ENCODE measurements at places on chromosomes 6 and 20.

- no peak for DNase-seq
Observed at GRCh38 chr6:157070403-157071107, 252.8 kb downstream of the TMEM242 start.

DNA sequence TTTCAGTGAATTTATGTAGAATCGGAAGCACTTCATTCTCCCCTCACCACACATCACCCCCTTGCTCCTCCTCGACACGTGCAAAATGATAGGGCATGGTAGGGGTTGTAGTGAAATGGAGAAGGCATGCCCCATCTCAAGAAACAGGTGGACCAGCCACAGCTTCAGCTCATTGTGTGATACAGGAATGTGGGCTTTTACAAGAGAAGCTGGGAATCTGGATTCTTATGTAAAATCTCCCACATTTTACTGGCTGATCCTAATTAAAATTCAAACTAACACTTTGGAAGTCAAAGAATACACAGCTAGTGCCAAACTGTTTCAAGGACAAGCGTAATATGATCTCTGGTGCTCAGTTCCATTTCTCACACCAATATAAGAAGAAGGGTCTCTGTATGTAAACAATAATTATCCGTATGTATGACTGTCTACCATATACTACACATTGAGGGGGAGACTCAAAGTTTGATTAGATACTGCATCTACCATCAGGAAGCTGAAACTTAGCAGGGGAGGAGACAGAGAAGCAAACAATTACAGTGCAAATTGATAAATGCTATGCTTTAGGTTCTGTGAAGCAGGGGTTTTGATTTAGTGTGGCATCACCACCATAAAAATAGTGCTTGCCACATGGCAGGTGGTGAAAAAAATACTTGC lies 24.3 kb upstream of the KIAA0408 start:
- no peak for DNase-seq

DNA sequence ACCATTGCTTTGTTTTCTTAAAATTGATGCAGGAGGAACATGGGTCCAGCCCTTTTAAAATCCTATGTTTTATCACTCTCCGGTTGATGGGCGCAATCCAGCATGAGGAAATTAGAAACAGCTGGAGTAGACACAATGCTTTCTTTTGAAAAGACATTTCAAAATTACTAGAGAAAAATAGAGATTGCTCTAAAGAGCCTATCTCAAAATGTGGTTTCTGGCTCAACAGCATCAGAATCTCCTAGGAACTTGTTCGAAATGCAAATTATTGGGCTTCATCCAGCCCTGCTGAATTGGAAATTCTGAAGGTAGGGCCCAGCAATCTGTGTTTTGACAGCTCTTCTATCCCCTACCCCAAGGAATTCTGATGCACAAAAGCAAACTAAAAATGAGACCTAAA lies 190.8 kb upstream of the BMP2 start:
- DNase-seq: no peak

- no peak for DNase-seq
Observed at GRCh38 chr6:15754706-15755079, 91.9 kb upstream of the DTNBP1 start.

- no peak for DNase-seq
Observed at GRCh38 chr20:49476016-49476355, 6.5 kb downstream of the KCNB1 start.

DNA sequence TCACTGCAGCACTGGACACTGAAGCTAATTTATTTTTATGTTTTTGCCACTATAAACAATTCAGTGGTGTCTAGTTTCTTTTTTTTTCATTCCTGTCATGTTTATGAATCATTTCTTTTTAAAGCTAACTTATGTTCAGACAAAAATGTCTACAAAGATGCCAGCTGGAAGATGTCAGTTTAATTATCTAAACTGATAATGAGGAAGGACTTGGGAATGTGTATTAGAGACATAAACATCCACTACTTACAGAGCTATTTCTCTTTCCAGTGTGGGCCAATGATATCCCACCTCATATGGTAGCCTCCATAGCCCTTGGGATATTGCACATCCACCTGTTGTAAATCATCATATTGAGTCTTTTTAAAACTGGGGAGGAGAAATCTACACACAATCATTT lies 132.1 kb upstream of the FAM184A start:
- no peak for DNase-seq

DNA sequence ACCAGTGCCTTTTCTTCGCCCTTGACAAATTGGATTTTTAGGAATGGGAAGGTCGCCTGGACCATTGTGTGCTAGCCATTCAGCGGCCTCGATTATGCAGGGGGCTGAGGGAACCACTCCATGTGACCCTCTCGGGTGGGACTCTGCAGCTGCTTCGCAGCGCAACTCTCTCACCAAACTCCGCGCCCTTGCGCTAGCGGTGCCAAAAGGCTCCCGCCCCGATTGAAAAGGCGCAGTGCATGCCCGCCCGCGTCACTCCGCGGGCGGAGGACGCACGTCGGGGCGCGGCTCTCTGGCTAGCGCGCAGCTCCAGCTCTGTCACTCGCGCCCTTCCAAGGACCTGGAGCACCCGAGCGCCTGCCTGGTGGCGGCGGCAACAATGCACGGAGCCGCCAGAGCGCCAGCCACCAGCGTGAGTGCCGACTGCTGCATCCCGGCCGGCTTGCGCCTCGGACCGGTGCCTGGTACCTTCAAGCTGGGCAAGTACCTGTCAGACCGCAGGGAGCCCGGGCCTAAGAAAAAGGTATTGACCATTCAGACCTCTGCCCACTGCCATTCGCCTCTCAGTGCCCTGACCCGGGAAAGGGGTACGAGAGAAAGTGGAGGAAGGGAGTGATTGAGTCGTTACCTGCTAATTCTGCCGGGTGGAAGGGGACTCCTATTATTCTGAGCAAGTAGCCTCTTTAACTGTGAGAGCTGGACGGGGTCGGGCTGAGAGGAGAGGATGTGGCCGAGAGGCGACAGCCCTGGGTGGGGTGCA lies at the start of gene PRDM13:
Gene PRDM13, plus strand, starts transcription at position 178 of the 760 bp plus-strand sequence. Its CDS starts 202 bp downstream, at position 380.
- DNase-seq: no peak

DNA sequence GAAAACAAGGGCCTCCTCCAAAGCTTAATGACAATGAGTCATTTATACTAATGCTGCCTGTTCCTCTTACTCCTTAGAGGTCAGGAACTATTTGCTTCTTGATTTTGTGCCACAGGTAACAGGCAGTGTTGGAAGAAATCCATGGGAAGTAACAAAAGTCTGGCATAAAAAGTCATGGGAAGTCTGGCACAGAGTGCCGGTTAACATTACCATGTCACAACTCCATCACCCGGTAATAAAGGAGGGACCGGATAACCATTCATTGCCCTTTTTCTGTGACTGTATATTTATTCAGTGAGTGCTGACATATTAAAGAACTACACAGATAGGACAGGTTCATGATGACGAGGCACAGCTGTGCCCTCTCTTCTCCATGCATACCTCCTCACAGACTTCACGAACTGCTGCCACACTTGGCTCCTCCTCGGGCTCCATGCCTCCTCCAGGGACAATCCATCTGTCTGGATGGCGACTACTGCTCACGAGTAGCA lies 50.9 kb downstream of the NUDT3 start:
- DNase-seq: no peak

DNA sequence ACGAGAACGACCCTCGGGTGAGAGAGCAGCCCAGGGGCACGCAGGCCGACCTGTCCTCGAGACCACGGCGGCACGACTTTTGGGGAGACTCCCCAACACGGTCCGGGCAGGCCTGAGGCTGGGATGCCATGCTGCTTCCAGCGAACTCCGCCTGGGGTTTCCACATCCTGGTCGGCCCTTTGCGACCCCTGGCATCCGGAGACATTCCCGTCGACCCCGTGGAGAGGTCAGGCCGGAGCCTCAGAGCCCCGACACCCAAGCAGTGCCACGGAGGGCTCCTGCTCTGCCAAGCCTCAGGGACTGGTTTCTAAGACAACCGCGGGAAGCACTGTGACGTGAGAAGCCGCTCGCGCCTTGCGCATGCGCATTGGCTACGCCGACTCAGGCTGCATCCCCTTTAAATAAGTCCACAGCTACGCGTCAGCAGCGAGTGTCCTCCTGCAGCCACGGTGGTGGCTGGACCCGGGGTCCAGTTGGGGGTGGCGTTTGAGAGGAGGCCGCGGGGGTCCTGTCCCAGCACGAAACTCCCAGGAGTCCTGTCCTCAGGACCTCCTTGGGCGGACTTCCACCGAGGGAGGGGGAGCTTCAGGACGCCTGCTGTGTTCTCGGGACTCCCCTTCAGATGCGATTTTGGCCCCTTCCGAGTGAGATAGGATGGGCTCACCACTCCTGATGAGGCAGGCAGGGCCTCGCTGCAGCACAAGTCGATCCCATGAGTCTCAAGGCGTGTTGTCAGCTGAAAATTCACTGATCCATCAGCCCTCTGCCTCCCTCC lies 1089.3 kb upstream of the DEFB115 start:
- DNase-seq: no peak

GRCh38 chr20:62980970-62981369 lies 25.8 kb downstream of the BHLHE23 start:
- DNase-seq: no peak

GRCh38 chr6:1436334-1437306 lies 47.2 kb downstream of the FOXF2 start:
- DNase-seq: peak; percentile 64

DNA sequence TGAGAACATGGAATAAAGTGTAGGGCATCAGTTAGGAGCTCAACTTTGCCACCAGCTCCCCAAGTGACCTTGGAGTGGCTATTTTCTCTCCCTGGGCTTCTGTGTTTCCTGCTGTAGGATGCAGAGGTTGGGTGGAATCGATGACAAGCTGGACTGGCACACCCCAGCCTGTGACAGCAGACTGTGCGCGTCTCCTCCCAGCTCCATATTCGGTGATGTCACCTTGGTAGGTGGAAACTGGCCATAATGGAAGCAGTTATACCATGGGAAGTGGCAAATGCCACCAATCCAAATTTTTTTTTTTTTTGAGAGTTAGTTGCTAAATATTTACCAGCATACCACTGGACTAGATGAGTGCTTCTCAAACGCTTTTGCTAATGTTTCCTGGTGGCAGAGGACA lies 85.2 kb downstream of the BANF2 start:
- DNase-seq: no peak

DNA sequence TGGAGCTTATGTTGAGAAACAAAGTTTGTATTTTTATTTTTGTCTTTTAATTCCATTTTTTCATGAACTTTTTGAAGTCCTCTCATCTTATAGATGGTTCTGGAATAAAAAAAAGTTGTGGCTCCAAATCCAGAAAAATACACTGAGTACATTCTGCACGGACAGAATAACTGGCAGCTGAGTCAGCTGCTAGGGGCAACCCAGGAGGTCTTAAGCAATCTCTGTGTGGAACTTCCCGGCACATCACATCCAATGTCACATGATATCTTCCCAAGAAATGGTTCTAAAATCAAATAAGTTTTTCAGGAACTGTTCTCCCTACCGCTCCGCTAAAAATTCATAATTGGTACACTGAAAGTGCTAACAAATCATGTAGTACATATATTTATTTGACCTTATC lies 29.8 kb downstream of the SLC13A3 start:
- no peak for DNase-seq

DNA sequence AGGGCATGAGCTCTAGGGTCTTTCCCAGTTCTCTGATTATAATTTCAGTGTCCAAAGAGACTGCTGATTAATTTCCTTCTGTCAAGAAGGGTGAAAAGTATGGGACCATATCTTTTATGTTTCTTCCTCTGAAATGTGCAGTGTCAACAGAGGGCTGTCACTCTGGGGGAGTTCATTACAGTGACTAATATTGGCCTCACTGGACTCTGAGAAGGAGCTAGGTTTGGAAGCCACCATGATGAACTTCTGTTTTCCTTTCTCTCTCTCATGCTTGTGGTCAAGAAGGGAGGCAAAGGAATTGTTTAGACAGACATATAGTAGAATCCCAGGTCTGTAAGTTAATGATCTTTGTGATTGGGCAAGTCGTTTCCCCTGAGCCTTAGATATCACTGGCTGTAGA lies 41.8 kb upstream of the BMP6 start:
- DNase-seq: no peak

DNA sequence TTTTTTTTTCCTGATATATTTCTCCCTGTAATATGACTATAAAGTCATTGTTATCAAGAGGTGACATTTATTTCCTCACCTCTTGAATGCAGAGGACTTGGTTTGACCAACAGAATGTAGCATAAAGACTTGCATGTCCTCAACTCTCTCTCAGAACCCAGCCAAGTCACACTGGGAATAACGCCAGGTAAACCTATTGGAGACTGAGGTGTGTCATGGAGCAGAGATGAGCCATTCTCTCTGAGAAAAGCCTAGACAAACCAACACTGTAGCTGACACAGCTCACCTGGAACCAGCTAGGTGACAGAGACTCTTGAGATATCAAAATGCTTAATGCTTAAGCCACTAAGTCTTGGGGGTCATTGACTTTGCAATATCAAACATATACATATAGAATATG lies 533.6 kb downstream of the HAO1 start:
- DNase-seq: no peak

GRCh38 chr20:31722257-31723068 lies at the start of gene BCL2L1:
BCL2L1 (minus strand) TSS chr20:31722868; CDS start chr20:31722218, 650 bp downstream.
- DNase-seq: no peak

DNA sequence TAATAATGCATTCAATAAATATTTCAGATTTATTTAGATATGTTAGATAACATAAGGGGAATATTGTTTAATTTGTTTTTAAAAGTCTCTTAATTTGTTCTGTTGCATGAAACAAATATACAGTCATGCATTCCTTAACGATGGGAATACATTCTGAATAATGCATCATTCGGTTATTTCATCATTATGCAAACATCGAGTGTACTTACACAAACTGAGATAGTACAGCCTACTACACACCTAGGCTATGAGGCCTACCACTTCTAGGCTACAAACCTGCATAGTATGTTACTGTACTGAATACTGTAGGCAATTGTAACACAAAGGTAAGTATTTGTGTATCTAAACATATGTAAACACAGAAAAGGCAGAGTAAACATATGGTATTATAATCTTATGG lies 118.7 kb downstream of the EPHA7 start:
- no peak for DNase-seq

- no peak for DNase-seq
Observed at GRCh38 chr20:37971561-37972127, 61.6 kb downstream of the TTI1 start.

DNA sequence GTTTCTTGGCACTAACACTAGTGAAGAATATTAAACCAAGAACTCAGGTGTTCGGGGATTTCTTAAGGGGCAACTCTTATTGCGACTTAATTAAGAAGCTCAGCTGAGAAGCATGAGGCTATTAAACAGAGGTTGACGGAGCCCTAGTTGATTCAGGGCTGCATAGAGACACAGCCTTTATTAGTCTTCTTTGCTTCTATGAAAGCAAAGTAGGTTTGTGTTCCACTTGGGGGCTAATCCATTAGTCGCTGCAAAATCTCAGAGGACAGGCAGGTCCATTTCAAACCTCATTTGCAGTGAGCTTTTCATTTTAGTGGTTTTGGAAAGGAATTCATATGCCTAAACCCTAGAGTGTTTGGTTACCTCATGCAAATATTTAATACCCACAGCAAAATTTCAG lies 506.6 kb upstream of the SULF2 start:
- DNase-seq: no peak

- DNase-seq: no peak
Observed at GRCh38 chr6:72250664-72251063, 364.3 kb downstream of the RIMS1 start.

DNA sequence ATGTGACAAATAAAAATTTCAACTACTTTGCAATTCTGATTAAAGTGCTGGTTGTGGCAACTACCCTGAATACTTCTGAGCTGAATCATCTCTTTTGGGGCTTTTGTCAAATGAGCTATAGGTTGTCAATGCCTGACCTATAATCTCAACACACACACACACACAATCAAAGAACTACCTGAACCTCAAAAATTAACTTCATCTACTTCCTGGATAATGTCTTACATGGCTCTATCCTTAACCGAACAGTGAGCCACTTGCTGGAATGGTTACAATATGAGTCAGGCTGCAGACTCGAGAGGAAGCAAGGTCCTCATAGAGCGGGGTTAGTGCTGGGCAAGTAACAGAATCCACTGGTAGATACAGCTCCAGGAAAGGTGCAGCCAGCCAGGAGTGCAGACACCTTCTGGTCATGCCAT lies 70.6 kb upstream of the DST start:
- no peak for DNase-seq

All from D721Med (cell line).